Fibroblast of skin of right biceps (primary cell): ENCODE measurements at places on chromosomes 4 and X.

DNA sequence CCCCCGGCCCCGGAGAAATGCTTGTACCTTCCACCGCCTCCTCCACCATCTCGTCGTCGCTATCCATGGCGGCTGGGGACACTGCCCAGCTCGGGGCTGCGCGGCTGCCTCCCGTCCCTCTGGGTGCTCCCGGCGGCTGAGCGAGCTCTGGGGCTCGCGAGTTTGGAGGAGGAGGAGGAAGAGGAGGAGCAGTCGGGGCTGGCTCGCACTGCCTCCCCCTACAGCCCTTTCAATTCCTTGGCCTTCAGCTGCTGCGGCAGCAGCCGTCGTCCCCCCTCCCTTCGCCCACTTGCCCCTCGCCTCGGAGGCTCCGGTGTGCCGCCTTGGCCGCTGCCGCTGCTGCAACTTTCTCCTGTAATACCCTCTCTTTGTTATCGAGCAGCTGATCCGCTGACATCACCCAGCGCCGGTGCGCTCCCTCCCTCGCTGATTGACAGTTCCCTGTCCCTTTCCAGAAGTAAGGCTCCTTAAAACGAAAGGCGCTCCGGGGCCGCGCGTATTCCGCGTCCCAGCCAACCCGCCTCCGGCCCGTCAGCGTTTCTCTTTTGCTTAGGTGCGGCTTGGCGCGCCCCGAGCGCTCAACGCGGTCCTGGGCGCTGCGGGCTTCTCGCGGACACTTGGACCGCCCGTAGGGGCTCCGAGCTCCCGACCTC, at the start of gene SETD7:
TSS of gene SETD7 (minus strand) at position 149 of the 653 bp plus-strand sequence. CDS start at position 67, 82 bp downstream.
- DNase-seq: peak; percentile 86

DNA sequence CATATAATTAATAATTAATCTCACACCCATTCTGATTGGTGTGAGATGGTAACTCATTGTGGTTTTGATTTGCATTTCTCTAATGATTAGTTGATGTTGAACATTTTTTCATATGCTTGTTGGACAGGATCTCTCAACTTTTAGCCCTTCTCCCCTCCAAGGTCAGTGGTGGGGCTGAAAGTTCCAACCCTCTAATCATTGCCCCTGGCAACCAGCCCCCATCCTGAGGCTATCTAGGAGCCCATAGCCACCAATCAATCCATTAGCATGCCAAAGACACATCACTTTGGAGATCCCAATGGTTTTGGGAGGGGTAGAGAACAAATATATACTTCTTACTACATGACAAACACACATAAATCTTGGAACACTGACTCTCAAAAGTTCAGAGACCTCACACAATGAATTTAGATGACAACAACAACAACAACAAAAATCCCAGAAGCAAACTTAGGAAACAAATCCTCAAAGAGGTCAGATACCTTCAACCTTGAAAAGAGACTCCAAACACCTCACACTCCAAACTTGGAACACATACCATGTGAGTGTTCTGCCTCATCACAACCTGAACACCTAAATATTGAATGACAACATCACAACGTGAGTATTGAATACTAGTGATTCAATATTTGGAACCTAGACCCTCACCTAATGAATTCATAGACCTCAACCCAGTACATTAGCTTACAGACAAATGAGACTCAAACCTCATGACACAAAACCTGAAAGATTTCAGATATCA, 19.0 kb upstream of the PAGE4 start:
- no peak for DNase-seq

DNA sequence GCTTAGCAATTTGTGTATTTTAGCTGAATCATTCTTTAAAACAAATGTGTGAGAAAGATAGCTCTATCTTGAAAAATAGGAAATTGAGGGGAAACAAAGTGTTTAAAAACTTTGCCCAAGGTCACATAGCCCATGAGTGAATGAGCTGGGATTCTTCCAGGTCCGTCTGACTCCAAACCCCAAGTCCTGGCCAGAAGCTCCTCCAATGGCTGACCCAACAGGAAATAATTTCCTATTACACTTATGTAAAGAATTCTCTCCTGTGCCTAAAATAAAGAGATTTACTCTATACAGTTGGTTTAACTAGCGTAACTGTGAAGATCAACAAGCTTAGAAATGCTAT, 287.6 kb downstream of the ARHGAP24 start:
- DNase-seq: peak; percentile 92

- DNase-seq: no peak
These were observed 5.2 kb upstream of the SORCS2 start for GRCh38 chr4:7187168-7187535.

- no peak for DNase-seq
These were observed 14.6 kb downstream of the SMAD1 start for GRCh38 chr4:145496292-145496691.

DNA sequence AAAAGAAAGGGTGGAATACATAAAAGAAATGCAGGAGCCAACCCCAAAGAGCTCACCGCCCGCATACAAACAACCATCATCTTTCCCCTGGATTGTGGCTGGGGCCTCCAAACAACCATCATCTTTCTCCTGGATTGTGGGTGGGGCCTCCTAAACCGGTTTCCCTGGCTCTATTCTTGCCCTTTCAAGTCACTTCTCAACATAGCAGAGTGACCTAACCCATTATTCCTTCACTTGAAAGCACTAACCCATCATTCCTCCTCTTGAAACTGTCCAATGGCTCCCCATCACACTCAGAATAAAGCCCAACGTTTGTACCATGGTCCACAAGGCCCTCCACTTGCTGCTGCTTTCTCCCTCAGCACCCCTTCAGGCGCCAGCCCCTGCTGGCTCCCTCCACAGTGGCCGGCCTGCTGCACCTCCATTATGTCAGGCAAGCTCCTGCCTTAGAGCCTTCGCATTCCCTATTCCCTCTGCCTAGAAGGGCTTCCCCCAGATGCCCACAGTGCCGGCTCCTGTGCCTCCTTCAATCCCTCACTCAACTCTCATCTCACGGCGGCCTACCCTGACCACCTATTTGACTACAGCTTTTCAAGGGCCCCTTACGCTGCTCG, 24.1 kb downstream of the SMIM43 start:
- DNase-seq: no peak

DNA sequence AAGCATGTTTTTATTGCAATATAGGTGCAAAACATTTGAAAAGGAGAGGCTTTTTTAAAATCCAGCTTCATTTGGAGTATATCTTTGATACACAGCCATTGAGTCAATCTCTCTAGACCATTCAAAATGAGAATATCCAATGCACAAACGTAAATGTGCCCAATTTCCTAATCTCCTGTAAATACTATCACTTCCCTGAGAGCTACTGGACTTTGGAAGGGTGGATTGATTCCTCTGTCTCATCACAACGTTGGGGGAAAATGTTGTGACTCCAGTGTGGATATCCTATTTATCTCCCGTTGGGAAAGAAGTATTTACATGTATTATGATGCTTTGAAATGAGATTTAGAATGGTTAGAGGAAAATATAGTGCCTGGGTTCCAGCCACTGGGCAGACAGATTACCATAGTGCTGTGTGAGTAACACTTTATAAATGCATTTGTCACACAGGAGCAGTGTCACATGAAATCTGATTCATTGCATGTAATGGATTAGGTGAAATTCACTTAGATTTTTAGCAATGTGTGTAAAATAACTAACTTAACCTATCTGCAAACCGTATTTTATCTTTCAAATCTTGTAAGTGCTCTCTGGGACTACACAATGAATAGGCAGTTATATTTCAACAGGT, 64.4 kb upstream of the VCX3A start:
- DNase-seq: no peak

GRCh38 chrX:124223524-124223923, 108.9 kb upstream of the TEX13D start:
- DNase-seq: no peak

GRCh38 chr4:7138223-7139166, 53.8 kb upstream of the SORCS2 start:
- no peak for DNase-seq

GRCh38 chr4:20645236-20645635, 55.0 kb upstream of the PACRGL start:
- no peak for DNase-seq

- DNase-seq: no peak
These were observed 90.2 kb downstream of the DIPK2B start for GRCh38 chrX:45110494-45110893.

- DNase-seq: no peak
These were observed 280.9 kb downstream of the IQCM start for GRCh38 chr4:149534779-149535178.

DNA sequence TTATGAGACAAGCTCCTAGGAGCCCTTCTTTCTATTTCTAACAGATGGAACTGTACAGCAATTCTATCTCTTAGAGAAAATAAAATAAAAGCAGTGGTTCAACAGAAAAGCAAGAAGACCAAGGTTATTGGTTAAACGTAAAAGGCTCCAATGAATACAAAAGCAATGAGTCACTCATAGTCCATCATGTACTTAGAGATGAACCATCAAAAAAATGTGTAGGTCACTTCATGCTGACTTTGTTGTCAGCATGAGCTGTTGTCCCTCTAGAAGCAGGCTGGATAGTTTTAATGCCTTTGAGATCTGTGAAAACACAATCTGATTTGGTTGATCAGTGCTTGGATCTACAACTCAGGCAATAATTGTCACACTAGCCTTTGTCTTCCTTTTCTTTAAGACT, 378.6 kb upstream of the ANXA10 start:
- peak; percentile 78 for DNase-seq

GRCh38 chrX:18441780-18442367, 16.5 kb downstream of the CDKL5 start:
- no peak for DNase-seq

DNA sequence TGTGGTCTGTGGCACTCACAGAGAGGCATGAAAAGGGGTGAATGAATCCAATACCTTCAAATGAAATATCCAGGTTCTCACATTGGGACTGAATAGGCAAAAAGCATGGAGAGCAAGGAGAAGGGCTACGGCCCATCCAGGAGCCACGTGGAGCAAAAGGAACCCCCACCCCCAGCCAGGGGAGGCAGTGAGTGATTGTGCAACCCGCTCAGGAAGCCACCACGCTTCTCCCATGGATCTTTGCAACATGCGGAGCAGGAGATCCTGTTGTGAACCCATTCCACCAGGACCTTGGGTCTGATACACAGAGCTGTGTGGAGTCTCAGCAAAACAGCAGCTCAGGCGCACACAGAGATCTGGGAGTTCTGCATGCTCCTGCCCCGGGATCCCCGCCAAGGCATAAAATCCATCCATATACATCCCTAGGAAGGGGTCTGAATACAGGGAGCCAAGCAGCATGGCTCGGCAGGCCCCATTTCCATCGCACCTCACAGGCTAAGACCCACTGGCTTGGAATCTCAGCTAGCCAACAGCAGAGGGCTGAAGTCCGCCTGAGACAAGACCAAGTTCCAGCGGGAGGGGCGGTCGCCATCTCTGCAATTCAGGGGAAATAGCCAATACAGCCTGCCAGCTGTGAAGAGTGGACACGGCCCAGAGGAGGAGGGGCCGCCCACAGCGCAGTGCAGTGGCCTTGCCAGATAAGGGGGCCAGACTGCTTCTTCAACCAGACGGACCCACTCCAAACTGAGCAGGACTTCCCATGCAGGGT, 80.2 kb downstream of the FGF16 start:
- DNase-seq: no peak

DNA sequence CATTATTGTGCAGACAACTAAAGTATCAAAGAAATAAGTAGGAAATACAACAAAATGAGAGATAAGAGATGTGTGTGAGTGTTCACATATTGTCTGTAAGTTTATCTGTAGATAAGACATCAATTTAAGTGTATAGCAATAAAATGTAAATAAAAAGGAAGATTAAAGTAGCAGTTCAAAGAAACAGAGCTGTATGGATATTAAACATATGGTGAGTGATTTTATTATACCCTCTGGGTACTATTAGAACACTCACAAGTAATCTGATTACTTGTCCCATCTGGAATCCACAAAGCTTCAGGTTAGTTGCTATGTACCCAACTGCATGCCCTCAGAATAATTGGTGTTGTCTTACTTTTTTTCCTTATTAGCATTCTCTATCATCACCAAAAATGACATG, 747.9 kb upstream of the ADGRL3 start:
- DNase-seq: no peak

DNA sequence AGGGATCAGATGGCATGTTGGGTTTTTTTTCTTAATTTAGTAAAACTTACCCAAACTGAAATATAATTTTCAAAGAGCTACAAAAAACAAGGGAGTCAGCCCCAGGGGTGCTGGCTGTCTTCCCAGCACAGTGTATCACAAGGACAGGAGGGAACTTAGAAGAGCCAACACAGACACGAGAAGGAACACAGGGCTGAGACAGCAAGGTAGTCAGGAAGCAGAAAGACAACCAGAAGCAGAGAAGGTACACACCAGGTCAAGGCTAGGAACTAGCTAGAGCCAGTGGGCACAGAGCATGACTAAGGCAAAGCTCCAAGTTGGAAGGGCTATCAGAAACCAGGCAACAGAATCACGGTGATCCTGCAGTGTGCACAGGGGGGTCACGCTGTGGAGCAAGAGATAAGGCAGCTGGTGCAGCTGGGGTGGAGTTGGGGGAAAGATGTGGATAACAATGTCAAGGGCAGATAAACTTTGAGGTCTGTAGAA, 168.7 kb downstream of the NR3C2 start:
- no peak for DNase-seq

GRCh38 chrX:108165383-108166111, 74.0 kb downstream of the ATG4A start:
- peak; percentile 36 for DNase-seq

DNA sequence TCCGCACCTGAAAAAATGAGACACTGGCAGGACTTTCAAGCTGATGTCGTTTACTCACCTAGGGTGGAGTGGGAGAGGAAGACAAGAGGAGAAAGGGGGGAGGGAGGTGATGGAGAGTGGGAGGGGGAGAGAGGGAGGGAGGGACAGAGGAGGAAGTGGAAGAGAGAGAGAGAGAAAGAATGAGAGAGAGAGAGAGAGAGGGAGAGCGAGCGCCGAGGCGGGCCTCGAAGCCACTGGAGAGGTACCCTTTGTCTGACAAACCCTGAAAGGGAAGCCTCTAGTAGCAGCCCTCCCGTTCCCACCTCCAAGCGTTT, 296 bp upstream of the ADGRL3 start:
- no peak for DNase-seq

DNA sequence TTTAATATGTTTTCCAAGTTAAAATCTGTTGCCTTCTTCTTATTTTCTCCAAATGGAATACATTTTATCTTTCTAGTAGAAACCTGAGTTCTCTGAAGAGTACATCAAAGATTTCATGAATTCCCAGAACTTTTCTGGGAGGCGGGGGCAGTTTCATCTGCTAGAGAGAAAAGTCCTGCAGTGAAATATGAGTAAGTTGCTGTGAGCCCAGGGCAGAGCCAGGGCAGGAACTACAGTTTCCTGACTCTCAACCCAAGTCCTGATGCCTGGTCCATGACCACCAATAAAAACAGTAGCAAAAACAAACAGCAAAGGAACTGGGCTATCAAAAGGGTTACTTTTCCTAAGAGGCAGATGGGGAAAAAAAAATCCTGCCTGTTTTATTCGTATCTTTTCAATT, 239.4 kb upstream of the CTSO start:
- peak; percentile 19 for DNase-seq

DNA sequence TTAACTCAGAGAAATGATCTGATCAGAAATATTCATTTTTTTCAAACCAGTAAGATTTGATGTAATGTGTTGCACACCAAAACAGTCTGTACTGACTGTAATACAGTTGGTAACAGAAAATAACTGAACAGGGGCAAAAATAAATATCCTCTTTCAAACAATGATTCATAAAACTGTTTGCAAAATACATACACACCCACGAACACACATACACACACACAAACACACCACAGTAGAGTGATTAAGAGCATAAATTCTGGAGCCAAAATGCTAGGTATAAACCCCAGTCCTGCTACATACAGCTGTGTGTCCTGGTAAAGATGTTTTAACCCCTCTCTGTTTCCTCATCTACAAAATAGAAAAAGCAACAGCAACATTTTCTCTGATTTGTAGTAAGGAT, 376.6 kb downstream of the PDGFC start:
- DNase-seq: no peak
